Kidney glomerular epithelial cell (primary cell): ENCODE measurements at places on chromosomes 6 and 20.

GRCh38 chr20:11090751-11091150 is 417.0 kb upstream of the JAG1 start:
- DNase-seq, result no peak

DNA sequence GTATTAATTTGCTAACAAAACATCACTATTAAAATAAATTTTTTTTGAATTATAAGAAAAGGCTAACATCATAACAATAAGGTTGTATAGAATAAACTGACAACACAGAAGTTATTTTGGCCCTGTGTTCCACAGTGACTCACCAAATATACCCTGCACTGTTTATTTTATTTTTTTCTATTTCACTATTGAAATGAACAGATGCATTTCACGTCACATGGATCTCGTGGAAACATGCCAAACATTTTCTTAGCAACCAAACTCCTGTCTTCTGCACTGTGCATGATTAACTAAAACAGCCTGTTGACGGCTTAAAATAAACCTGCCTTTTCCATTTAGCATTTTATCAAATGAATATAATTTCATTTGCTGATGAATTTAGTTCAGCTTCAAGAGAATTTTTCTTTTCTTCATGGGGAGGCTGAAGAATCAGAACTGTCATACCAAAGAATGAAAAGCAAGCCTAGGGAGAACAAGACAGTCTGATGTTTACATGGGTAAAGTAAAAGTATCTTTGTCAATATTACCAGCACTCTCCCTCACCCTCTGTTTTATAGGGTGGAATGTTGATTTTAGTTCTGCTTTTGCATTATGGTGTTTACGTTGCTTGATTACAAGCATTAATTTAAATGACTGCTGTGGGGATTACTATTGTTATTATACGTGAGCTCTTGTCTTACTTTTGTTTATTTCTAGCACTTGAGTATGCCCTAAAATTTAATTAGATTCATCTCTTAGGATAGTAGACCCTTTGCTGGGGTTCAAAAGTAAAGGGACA is 115.3 kb downstream of the LCA5 start:
- DNase-seq, result peak; percentile 89

GRCh38 chr6:102026649-102027048 is 633.1 kb downstream of the GRIK2 start:
- DNase-seq, result no peak

DNA sequence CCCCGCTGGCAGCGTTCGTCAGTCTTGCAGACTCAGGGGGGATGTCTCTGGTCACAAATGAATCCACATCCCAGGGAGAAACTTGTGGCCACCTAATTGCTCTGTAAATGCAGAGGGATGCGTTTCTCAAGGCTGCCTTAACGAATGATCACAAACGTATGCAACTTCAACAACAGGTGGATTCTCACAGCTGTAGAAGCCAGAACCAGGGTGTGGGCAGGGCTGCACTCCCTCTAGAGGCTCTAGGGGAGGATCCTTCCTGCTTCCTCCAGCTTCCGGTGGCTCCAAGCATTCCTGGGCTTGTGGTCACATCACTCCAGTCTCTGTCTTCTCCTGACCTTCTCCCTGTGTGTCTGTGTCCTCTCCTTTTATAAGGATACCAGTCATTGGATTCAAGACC is 3.3 kb upstream of the TAF4 start:
- no peak for DNase-seq

- DNase-seq, result no peak
These were observed 481 bp downstream of the ZNF133 start for GRCh38 chr20:18288749-18289267.

GRCh38 chr20:57092112-57092899 is 174.1 kb downstream of the BMP7 start:
- DNase-seq, result peak; percentile 27

DNA sequence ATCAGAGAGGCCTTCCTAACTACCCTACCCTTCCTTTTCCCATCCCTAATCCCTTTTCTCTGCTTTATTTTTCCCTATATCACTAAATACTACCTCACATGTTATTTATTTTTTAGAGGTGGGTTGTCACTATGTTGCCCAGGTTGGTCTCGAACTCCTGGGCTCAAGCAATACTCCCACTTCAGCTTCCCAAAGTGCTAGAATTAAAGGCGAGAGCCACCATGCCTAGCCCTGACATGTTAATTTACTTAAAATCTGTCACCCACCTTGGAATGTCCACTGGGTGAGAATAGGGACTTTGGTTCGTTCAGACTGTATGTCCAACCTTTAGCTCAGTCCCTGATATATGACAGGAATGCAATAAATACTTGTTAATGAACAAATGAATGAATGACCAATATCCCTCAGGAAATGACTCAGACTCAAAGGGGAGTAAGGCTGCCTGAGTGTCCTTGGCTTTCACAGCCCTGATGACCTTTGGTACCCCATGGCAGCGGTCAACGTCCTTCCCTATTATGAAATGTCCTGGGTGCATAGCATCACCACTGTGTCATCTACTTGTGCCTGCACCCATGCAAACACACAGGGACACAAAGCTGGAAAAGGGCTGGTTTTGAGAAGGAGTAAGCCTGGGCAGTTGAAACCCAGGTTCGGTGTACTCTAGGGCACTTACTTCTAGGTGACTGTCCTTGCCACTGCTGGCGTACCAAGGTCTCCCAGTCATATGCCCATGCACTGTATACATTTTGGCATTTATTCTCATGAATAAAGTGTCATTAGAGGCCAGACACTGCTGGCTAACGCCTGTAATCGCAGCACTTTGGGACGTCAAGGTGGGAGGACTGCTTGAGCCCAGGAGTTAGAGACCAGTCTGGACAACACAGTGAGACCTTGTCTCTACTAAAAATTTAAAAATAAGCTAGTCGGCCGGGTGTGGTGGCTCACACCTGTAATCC is 26.5 kb downstream of the BCL2L1 start:
- DNase-seq, result peak; percentile 72

DNA sequence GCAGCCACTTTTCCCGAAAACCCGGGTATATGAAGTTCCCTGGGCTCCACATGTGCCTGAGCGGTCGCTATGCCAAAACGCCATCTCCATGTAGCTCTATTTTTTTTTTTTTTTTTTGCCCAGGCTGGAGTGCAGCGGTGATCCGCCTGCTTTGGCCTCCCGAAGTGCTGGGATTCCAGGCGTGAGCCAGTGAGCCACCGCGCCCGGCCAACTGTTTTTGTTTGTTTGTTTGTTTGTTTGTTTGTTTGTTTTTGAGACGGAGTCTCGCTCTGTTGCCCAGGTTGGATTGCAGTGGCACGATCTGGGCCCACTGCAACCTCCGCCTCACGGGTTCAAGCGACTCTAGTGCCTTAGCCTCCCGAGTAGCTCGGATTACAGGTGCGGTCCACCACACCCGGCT is 237.5 kb upstream of the IRAK1BP1 start:
- no peak for DNase-seq

- DNase-seq, result no peak
These were observed 760 bp downstream of the C6orf132 start for GRCh38 chr6:42141603-42142117.

DNA sequence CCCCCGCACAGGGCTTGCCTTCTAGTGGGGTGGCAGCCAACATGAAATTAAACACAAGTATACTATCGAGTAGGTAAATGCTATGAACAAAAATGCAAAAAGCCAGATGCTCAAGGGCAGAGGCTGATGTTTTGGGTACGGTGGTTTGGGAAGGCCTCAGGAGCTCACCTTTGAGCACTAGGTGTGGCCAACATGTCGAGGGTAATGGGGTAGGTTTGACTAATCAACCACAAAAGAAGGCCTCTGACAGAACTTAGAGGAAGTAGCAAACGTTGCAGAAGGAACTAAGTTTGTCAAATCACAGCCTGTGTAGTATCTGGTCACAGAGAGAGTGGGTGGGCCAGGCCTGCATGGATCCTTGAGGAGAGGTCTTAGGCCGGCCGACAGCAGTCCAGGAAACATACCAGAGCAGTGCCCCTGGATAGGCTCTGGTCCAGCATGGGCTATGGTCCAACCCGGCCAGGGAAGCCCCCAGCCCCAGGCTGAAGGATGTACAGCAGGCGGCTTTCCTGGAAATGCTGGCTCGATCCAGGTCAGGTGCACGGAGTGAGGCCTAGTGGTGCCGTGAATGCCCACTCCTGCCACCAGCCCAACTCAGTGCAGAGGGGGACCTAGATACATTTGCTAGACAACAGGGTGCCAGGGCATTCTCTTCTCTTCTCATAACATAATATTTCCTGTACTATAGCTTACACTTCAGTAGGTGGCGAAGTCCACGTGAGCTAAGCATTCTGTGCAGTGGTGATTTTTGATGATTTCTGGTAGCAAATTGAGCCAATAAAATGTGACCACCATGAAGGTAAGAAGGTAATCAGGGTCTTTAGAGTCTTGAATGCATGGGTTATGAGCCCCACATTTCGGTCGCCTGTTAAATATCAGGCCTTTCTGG is 56.3 kb upstream of the CD93 start:
- DNase-seq, result no peak

- DNase-seq, result no peak
These were observed 124.0 kb upstream of the CARMIL1 start for GRCh38 chr6:25155211-25155610.

DNA sequence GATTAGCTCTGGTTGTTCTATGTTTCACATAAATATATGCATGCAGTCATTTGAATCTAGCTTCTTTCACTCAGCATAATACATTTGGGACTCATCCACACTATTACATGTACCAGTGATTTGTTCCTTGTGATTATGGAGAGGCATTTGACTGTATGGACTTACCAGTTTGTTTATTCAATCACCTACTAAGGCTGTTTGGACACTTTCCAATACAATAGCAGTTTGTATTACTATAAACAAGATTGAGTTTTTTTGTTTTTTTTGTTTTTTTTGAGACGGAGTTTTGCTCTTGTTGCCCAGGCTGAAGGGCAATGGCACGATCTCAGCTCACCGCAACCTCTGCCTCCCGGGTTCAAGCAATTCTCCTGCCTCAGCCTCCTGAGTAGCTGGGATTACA is 109.8 kb upstream of the DST start:
- no peak for DNase-seq

DNA sequence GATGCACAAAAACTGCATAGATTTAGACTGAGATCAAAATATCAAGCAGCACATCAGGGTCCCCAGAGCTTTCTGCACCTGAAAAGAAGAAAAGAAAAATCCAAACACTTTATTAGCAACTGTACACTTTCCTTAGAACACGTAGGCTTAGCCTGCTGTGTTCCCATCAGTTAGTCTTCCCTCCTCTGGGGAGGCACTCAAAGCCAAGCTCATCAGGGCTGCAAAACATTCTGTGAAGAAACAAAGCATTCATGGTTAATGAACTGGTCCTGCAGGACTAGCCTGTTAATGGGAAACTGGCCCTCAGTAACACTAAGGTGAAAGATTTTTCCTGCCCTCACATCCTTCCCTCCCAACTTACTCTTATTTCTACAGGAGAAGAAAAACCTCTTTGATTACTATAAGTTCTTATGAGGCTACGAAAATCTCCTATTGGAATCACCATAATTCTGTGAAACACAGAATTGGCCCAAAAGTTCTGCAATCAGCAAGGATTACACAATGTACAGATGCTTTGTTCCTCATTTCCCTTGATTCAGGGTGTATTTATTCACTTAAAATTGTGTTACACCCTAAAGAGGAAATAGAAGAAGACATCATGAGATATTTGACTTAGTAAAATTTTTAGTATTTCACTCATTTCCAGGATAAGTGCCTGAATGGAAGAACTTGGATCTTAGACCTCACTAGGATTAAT is 901.0 kb upstream of the MAP3K7 start:
- no peak for DNase-seq

DNA sequence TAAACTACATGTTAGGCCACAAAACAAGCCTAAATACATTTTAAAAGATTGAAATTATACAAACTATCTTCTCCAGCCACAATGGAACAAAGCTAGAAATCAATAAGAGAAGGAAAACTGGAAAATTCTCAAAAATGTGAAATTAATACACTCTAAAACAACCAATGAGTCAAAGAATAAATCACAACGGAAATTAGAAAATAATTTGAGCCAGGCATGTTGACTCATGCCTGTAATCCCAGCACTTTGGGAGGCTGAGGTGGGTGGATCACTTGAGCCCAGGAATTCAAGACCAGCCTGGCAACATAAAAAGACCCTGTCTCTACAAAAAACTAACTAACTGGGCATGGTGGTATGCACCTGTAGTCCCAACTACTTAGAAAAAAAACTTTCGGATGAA is 6.3 kb upstream of the WFDC13 start:
- no peak for DNase-seq

DNA sequence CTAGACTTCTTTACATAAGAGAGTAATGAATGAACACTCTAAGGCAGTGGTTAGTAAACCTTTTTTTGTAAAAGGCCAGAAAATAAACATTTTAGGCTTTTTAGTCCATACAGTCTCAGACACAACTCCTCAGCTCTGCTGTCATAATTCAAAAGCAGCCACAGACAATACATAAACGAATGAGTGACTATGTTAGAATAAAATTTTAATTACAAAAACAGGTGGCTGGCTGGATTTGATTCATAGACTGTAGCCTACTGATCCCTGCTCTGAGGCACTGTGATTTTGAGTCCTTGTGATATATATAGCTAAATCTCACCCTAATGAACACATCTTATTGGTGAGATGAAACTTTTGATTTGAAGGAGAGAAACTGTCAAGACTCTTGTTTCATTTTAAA is 155.1 kb downstream of the AIG1 start:
- no peak for DNase-seq

DNA sequence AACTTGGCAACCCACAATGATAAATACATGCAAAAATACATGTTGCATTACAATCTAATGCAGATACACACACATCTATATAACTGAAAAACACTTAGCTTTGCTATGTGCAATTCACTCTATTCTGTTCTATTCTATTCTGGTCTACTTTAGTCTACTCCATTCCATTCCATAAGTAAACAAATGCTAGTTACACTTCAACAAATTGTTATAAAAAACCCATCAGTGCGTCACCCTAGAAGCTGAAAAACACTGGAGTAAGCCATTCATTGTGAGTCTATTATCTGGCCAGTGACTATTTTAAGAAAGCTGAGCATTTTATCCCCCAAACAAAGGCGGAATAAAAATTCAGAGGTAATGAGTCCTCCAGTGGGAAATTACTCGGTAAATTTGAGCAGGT is 315.7 kb upstream of the EPHA7 start:
- DNase-seq, result peak; percentile 12

GRCh38 chr20:58306421-58307261 is 2.9 kb upstream of the RAB22A start:
- peak; percentile 95 for DNase-seq

GRCh38 chr6:53771785-53772624 is 22.8 kb upstream of the LRRC1 start:
- no peak for DNase-seq

DNA sequence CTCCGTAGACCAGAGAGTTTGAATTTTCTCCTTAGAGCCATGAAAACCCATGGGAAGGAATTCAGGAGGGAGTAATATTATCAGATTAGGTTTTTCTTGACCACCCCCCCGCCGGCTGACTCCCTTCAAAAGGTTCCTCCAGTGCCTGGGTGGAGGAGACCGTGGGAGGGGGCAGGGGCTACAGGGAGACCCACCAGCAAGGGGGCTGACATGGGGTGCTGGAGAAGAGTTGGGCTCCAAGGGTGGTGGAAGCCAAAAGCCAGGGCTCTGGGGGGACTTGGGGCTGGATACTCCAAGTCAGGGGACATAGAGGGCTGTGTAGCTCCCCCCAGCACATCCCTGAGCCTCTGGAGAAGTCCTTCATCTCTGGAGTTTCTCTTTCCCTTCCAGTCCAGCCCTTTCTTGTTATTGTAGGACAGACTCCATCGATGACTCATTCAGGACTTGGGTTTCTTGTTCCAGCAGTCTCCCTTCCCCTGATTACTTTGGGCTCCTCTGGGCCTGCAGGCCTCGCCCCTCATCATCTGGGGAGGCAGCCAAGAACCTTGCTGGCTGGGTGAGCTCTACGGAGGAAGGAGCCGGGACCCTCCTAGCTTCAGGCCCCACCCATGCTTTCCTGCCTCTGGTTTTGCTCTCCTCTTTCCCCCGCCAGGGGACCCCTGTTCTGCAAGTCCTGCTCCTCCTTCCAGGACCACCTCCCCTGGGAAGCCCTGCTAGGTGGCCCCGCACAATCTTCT is 10.5 kb upstream of the KIAA1755 start:
- DNase-seq, result peak; percentile 81
